ENCODE measurements at places on chromosomes 6 and 20.
A peak's percentile ranks its signal among the peaks of the same experiment; 100 is the strongest.

DNA sequence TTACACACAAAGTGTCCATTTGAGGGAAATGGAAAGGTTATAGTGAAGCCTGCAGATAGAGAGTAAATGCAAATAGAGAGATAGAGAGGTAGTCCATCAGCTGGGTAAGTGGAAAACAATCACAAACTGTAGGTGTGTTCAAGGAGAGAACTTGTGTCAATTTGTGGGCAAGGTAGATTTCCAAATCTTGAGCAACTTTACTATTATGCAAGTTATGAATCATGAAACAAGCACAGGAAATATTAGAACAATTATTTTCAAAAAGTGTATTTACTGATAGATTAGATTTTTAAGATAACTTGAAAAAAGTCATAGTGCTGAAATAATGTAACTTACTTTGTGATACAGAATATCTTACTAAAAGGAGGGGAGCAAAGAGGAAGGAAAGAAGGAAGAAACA is 792.9 kb downstream of the EYS start:
- no peak for DNase-seq

GRCh38 chr6:169791721-169792131 is 40.3 kb downstream of the ERMARD start:
- no peak for DNase-seq

DNA sequence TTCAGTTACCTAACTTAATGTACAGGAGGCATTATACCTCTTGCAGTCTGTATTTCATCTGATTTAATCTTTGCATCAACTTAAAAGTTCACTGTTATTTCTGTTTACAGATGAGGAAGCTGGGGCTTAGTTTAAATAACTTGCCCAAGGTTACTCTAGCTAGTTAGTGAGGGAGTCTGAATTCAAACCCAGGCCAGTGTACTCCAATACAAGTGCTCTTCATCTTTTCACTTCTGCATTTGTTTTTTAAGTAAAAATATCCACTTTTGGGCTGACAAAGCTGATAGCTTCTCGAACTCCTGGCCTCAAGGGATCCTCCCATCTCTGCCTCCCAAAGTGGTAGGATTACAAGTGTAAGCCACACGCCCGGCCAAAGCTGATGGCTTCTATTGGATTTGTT is 23.6 kb downstream of the RREB1 start:
- no peak for DNase-seq

- DNase-seq, result no peak
Observed at GRCh38 chr6:84773133-84773430, 8.7 kb upstream of the TBX18 start.

- no peak for DNase-seq
Observed at GRCh38 chr6:78397499-78397898, 469.9 kb upstream of the IRAK1BP1 start.

DNA sequence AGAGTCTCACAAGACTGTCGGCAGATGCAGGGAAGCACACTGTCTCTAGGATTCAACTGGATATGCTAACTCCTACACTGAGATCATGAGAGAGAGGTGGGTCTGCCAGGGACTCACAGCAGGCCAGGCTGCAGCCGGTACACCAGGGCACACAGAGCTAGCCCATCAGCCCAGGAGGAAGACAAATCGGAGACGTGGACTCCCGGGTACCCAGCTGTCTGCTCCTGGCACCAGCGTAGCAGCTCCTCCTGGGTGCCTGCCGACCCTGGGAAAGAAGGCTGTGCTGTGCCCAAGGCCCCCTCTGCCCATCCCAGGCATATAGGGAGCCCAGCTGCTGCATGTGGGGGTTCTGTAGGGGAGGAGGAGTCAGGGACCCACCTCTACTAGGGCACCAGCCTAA is 7.0 kb downstream of the MICAL1 start:
- no peak for DNase-seq

DNA sequence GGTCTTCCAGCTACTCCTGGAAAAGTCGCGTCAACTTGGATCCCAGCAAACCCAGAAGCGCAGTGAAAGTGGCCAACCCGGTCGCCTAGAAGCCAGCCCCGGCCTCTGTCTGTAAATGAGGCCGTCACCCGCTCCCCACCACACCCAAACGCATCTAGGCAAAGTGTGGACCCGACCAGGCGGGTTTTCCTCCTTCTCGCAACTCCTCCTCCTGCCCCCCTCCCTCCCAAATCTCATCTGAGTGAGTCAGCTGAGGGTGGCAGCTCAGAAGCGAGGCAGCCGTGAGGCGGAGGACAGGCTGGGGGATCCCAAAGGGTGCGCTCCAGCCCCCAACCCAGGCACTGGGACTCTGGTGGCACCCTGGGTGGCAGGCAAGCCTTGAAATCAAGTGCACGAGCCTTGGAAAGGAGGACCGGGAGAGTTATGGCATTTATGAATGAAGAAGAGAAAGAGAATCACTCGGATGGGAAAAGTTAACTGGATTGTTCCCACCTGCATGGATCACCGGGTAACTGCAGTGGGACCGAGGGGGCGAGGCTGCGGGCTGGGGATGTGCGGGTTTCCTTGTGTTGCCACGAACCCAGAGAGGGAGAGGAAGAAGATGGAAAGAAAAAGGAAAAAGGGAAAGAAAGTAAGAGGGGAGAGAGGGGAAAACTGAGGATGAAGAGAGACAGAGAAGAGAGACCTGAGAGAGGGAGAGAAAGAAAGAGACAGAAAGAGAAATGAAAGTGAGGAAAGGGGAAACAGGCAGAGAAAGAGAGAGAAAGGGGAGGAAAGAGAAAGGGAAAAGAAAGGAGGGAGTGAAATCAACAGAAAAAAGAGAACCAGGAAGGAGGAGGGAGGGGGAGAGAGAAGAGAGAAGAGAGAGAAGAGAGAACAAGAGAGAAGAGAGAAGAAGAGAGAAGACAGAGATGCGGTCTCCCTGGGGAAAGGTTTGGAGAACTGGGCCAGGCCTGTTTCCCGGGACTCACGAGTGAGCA is at the start of gene APCDD1L:
Gene APCDD1L, minus strand, starts transcription at position 167 of the 980 bp plus-strand sequence. CDS start 692 bp downstream, outside the sequence.
- no peak for DNase-seq

DNA sequence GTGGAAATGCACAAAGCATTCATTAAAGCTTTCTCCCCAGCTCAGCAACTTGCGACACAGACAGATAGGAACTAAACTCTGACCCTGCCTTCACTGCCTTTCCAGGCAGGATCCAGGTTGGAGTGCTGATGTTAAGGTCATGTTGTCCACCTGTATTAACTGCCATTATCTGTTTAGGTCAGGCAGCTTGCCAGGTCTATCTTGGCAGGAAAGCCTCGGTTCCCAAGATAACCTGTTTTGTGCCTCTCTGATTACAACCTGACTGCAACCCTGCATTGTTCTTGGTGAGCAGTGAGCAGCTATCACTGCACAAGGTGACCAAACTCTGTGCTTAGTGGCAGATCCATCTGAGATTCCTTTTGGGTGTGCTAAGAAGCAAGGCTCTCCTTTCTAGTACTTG is 23.2 kb upstream of the ELOVL2 start:
- peak; percentile 7 for DNase-seq

DNA sequence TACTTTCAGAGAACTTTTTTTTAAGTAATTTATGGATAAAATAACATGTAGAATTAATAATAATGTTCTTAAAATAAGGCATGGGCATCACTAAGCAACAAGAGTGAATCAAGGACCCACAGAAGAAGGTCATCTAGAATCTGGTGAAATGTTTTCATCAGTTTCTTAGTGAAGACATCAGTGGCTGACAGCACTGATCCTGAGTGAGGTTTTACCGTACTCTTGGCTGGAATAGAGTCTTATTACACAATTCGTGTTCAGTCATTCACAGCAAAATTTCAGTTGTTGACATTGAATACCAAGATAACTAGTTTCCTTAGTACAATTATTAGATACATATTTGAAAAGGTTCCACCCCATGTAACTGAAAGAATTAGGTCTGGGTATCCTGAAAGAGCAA is 140.4 kb downstream of the C6orf58 start:
- DNase-seq, result no peak

DNA sequence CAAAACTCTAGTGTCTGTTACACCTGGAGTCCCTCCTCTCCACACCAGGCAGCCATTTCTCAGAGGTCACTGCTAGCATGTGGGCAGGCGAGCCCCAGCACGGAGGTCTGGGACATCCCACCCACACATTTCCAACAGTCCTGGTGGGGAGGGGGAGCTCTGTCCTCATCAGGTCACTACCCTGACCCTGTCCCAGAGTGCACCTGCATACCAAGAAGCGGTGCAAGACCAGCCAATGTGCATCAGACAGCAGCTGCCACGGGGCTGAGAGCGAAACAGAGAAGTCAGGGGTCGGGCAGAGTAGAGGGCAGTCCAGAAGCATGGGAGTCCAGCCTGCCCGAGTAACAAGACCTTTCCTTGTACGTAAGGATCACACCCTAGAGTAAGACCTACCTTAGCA is 71.1 kb downstream of the TAF4 start:
- DNase-seq, result no peak

- no peak for DNase-seq
Observed at GRCh38 chr20:17889226-17889625, 79.4 kb downstream of the SNX5 start.

- no peak for DNase-seq
Observed at GRCh38 chr20:62776692-62777527, 19.4 kb upstream of the MRGBP start.

- no peak for DNase-seq
Observed at GRCh38 chr6:138422861-138423260, 18.8 kb downstream of the HEBP2 start.

DNA sequence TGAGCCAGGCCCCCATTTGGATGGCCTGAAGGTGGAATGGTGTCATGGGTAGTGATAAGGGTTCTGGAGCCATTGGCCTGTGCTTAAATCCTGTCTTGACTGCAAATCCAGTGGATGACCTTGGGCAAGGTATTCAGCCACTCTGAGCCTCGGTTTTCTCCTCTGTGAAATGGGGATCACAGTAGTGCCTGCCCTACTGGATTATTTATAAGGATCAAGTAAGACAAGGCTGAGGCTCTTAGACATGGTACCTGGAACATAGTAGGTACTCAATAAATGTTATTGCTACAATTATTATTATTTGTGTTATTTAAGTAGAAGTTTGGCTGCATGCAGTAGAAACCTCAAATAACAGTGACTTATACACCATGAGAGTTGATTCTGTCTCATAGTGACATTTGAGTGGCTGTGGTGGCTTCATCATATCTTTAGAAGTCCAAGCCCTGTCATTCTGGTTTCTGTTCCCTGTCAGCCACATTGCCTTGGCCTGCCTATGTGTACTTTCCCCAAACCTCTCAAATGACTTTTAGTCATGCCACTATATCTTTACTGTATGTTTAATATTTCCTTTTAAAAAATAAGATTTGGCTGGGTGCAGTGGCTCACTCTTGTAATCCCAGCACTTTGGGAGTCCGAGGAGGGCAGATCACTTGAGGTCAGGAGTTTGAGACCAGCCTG is 37.6 kb upstream of the CHMP4B start:
- no peak for DNase-seq

DNA sequence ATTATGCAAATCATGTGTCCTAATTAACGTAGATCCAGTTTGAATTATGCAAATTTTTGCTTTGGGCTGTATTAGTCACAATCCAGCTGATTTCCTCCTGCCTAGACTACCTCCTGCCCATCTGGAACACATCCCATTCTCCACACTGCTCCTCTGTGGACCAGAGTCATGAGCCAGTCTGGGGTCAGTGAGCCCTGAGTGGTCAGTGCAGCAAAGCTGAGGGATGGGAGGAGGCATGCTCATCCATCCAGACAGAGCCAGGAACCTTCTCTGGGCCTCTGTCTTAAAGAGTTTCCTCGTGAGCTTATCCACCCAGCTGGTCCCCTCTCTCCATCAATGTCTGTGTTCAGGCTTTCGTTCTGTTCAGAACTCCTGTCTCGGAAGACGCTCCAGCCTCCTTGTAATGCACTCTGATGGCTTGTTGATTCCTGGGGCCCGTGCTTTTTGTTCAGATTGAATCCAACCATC is 747.8 kb downstream of the PTPRT start:
- no peak for DNase-seq

- DNase-seq, result no peak
Observed at GRCh38 chr20:34312024-34312460, 8.9 kb upstream of the AHCY start.

DNA sequence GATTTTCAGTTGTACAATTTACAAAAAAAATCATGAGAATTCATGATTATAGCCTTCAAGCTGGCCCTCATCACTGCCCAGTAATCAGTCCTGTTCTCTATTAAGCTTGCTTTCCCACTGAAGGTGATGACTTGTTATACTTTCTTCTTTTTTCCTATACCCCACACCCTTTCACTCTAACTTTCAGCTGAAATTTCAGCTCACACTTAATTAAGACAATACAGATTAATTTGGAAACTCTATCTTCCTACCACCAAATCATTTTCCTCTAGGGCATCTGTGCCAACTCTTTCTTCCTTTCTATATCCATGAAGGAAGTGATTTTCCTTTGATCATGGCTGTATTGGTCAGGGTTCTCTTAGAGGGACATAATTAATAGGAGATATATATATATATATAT is 449.9 kb downstream of the CD109 start:
- no peak for DNase-seq

DNA sequence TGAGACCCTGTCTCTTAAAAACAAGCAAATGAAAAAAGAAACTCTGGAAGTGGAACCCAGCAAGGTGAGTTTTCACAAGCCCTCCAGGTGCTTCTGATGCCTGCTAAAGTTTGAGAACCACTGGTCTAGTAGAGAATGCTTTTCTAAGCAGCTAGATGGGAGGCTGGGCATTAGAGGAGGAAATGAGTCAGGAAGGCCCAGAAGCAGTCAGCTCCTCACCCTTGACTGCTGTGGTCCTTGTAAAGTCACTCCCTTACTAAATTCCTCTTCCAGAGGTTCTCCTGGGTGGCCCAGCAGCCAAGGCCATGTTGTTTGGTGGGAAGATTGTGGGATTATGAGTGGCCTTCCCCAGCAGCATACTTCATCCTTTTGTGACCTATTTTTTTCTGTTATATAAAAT is 52.0 kb upstream of the FYN start:
- DNase-seq, result no peak

DNA sequence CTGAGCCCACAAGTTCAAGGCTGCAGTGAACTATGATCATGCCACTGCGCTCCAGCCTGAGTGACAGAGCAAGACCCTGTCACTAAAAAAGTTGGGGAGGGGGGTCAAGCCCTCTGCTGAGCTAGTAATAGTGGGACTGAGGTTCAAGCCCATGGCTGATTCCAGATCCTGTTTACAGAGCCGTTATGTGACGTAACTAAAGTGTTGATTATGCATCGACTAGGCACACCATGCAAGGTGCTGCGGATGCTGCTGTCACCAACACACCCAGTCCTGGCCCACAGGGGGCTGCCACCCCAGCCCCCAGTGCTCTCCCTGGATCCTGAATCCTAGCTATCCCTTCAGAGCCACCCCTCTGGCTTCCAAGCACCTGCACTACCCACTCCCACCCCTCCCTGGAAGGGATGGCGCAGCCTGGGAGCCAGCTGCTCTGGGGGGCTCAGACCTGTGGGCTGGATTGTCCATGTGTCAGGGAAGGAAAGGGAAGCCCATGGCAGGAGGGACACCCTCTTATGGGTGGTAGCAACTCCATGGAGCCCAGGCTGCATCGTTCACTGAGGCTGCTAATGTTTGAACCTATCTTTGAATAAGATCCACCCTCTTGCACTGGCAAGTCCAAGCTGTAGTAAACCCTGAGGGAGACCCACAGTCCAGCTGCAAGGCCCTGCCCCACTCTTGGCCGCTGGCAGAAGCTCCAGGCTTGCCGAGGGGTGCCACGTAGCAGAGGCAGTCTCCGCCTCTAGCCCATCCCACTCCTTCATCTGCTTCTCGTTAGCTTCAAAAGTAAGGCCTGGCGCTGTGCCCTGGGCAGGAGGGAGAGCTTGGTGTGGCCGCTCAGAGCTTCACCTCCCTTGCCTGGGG is 95.0 kb downstream of the SNX5 start:
- DNase-seq, result no peak

GRCh38 chr20:58494923-58495622 is 20.1 kb downstream of the APCDD1L start:
- no peak for DNase-seq
